ENCODE measurements at places on chromosomes 6 and 20.

DNA sequence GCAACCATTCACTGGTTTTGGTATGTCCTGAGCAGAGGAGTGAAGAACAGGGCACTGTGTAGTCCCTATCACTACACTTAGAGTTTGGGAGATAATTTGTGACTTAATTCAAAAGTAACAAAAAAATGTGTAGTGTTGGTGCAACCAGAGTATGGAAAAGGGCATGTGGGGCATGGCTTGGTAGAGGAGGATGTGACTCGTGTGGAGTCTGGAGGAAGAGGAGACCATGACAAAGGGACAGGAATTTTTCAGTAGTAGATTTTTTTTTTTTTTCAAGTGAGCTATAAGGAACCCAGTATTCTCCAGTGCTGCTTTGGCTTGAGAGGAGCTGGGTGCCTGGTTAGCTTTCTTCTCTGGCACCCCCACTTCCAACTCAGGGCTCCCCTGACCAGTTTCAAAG lies 5.1 kb downstream of the MTRES1 start:
- DNase-seq: no peak

- peak; percentile 43 for DNase-seq
Observed at GRCh38 chr6:108592371-108593337, 31.9 kb downstream of the FOXO3 start.

GRCh38 chr6:35487658-35488516 lies 9.0 kb downstream of the TEAD3 start:
- no peak for DNase-seq

- no peak for DNase-seq
Observed at GRCh38 chr6:169965657-169966311, 214.4 kb downstream of the ERMARD start.

Data from fibroblast of skin of left biceps (primary cell).